ENCODE measurements at places on chromosomes 7 and 10.

DNA sequence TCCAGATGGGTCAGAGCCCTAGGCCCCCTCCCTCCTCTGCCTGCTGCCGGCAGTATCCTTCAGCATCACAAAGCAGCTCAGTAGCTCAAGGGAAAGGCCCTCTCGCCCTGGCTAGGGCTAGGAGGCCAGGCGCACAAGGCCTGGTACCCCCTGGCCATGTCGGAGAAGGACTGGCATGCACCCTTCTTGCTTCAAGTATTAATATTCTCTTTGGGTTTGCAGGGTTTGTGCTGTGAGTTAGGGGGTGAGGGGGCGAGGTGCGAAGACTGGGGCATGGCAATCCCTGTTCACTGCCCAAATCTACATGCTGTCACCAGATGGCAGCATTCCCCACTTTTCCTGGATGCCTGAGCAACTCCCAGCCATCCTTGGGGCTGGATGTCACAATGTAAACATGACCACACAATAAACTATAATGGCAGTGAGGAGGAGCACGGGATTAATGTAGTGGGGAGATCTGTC lies 105.2 kb downstream of the NEURL1 start:
- DNase-seq = peak; percentile 78

- no peak for DNase-seq
Measured at GRCh38 chr7:7384228-7384627, 151.4 kb downstream of the COL28A1 start.

DNA sequence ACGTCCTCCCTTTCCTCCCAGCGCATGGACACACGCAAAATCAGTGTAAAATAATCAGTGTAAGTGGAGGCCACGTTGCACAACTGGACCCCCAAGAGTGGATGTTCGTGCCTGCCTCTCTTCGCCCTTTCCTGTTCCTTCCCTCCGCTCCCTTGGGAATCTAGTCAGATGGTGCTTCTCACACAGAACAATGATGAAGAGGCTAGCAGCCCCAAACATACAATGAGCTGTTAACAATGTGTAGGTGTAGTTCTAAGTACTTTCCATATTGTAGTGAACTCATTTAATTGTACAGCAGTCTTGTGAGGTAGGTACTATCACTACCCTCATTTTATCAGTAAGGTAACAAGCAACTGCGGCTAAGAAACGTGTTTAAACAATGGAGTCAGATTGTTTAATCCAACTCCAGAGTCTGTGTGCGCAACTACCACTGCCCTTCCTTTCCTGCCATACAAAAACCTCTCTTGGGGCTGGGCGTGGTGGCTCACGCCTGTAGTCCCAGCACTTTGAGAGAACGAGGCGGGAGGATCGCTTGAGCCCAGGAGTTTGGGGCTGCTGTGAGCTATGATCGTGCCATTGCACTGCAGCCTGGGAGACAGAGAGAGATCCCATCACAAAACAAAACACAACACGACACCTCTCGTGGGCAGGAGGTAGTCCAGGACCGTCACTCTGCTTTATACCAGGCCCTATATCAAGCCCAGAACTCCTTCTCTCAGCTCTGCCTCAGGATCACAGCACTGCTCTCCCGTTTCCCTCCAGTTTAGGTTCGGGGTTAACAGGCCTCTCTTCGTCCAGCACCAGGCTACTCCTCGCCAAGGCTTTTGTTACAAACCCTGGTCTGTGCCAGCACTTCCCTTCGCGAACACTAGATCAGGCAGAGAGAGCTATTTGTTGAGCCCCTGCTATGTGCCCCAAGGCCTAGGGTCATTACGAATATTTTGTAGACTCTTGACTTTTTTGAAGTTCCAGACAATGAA lies 1.1 kb downstream of the FKBP9 start:
- DNase-seq = no peak

- no peak for DNase-seq
Measured at GRCh38 chr7:155277385-155277994, 20.2 kb upstream of the INSIG1 start.

DNA sequence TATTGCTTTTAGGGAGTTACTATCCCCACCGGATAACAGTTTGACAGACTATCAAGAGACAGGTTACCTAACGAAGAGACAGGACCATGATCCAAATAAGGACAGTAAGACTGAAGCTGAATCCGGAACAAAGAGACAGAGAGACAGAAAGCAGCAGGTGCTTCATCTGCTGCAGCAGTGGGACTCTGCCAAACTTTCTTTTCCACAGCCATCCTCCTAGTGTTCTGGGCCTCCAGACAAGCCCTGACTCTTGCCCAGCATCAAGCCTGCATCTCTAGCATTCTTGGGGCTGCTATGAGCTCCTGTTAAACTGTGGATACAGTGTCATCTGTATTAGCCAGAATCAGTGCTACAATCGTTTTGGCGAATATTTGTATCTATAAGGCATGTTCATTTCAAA lies 761.7 kb downstream of the GRID1 start:
- DNase-seq = no peak

GRCh38 chr10:62885684-62886461 lies 69.7 kb upstream of the EGR2 start:
- no peak for DNase-seq

GRCh38 chr10:117747636-117748035 lies 205.1 kb downstream of the EMX2 start:
- no peak for DNase-seq

DNA sequence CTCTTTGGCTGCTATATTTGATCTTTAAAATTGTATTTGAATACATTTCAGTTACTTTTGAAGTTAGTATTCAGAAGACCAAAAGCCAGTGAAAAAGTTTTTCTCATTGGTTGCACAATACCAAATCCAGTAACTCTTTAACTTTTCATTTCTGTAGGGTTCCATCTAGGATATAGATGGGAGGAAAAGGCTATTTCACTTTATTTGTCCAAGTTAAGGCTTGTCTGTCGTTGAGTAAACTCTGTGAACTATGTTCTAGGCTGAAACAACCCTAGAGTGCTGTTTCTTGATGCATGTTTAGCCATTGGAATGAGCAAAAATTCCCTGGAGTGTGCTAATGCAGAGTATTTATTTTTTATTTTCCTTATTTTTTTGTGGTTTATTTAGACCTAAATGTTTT lies 834.7 kb upstream of the KCND2 start:
- no peak for DNase-seq

GRCh38 chr10:79328737-79329504 lies 18.3 kb upstream of the PPIF start:
- no peak for DNase-seq

GRCh38 chr7:130365511-130366441 lies 14.5 kb upstream of the CPA1 start:
- DNase-seq = peak; percentile 41

DNA sequence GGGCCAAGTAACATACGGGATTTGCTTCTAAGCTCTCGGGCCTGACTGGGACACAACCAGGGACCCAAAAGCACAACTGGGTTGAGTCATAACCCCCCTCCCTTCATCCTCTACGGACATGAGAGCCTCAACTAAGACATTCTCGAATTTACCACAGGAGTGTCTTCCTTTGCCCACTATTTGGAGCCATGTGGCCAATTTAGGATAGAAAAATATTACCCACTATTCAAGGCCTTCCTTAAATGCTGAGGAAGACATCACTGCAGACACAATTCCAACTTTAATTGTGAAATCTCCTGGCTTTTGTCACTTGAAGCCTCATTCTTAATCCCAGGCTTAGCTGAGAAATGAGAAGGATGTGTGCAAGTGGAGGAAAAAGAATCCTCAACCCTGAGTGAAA lies 11.8 kb downstream of the CTBP2 start:
- no peak for DNase-seq

DNA sequence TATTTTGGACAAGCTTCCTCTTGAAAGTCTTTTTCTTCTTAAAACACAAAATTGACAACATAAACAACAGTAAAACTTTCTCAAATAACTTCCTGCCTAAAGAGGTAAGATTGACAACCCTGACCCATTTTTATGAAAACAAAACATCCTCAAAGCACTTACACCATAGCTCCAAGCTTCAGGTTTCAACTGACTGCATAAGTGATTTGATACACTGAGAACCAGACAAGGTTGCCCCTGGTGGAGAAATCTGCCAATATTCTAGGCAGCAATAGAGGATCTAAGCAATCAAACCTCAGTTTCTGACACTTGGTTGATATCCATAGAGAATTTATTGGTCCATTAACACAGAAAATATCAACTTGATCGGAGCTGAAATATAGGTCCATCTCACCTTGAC lies 147.8 kb downstream of the ELAPOR2 start:
- DNase-seq = peak; percentile 10

- DNase-seq = no peak
Measured at GRCh38 chr7:22980422-22980821, 33.5 kb downstream of the HYCC1 start.

GRCh38 chr7:2003931-2004812 lies 228.6 kb downstream of the MAD1L1 start:
- DNase-seq = no peak

GRCh38 chr7:36288501-36288900 lies 101.2 kb upstream of the ANLN start:
- no peak for DNase-seq

- DNase-seq = peak; percentile 74
Measured at GRCh38 chr7:156998988-156999957, 11.2 kb downstream of the MNX1 start.

DNA sequence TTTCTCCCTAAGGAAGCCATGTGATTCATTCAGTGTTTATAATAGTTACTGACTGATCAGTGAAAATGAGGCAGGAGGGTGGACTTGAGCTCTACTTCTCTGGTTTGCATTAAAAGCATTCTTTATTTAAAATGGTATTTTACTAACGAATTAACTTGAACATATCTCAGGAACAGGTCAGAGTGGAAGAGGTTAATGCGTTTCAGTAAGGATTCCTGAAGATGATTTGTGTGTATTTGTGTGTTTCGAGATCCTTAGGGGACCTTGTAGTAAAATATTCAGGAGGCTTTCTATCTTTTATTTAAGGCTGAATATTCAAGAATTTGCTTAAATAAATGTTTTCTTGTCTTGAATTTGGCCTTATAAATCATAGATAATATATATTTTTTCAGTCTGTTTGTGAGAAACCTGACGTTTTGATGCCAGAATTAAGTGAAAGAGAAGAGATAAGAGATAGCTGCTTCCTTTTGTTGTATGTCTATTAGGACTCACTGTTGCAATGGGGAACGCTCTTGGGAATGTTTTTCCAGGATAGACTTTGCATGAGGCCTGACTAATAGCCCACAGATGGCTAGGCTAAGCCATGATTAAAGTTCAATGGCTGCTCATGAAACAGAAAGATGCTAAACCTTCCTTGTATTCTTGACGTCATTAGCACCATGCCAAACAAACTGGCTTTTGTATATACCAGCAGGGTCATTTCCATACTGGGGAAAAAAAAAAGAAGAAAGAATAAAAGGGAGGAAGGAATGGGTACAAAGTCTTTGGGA lies 93.8 kb upstream of the MTPN start:
- DNase-seq = no peak

GRCh38 chr10:4049348-4049747 lies 264.3 kb upstream of the KLF6 start:
- no peak for DNase-seq

- no peak for DNase-seq
Measured at GRCh38 chr7:27187475-27188385, 2.7 kb upstream of the HOXA11 start.
